ENCODE measurements at places on chromosomes 6 and 20.

- DNase-seq, result no peak
Measured at GRCh38 chr6:42727087-42727611, 4.8 kb upstream of the PRPH2 start.

- DNase-seq, result no peak
Measured at GRCh38 chr6:28458568-28458967, 15.3 kb upstream of the ZSCAN23 start.

DNA sequence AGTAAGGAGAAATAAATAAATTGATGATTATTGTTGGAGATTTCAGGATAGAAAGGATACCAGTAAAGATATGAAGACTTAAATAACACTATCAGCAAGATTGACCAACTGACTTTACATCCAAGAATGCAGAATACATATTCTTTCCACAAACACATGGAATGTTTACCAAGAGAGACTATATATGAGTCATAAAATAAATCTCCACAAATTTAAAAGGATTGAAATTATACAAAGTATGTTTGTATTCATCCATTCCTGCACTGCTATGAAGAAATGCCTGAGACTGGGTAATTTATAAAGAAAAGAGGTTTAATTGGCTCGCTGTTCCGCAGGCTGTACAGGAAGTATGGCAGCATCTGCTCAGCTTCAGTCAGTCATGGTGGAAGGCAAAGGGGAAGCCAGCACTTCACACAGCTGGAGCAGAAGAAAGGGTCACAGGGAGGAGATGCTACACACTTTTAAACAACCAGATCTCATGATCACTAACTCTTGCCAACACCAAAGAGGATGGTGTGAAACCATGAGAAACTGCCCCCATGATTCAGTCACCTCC, 56.7 kb upstream of the TNFRSF21 start:
- no peak for DNase-seq

DNA sequence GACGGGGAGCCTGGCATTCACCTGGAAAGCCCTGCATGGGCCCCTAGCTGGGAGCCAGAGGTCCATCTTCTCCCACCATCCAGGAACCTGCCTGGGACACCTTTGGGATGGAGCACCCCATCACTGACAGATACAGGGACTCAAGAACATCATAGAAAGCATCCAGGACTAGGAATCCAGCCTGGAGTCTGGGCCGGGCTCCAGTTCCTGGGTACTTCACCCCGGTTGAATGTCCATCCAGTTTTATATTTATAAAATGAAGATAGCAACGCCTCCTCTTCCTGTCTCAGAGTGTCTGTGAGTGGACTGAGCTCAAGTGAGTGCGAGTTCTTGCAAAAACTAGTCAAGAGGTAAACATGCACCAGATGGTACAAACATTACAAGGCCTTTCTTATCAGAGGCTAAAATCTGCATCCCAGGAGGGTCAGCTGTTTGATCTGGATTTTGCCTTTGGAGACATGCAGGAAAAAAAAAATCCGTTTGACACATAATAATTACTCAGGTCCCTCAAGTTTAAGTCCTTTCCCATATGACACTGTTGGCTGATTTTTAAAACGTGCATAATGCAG, 27.4 kb downstream of the ZC3H12D start:
- no peak for DNase-seq

DNA sequence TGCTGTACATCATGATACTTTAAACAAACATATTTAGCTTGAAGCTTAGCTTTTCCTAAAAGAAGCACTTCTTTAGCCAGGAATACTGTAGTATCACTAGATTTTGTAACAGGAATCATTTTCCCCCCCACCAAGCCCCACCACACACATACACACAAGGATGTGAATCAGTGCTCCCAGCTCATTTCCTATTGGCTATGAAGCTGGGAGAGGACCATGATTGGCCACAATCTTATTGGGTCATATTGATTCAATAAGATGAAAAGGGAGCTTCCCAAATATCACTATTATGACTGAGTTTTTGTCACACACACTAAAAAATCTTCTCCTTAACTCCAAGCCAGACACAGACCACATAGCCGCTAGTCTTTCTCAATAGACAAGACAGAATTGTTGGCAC, 140.5 kb upstream of the TNFAIP3 start:
- no peak for DNase-seq

- DNase-seq, result no peak
Measured at GRCh38 chr20:1863296-1863695, 31.9 kb upstream of the SIRPA start.

- DNase-seq, result no peak
Measured at GRCh38 chr6:159609652-159610178, 83.3 kb downstream of the SOD2 start.
